NCI-H460 (cell line): ENCODE measurements at places on chromosomes 4 and X.
A peak's percentile ranks its signal among the peaks of the same experiment; 100 is the strongest.

DNA sequence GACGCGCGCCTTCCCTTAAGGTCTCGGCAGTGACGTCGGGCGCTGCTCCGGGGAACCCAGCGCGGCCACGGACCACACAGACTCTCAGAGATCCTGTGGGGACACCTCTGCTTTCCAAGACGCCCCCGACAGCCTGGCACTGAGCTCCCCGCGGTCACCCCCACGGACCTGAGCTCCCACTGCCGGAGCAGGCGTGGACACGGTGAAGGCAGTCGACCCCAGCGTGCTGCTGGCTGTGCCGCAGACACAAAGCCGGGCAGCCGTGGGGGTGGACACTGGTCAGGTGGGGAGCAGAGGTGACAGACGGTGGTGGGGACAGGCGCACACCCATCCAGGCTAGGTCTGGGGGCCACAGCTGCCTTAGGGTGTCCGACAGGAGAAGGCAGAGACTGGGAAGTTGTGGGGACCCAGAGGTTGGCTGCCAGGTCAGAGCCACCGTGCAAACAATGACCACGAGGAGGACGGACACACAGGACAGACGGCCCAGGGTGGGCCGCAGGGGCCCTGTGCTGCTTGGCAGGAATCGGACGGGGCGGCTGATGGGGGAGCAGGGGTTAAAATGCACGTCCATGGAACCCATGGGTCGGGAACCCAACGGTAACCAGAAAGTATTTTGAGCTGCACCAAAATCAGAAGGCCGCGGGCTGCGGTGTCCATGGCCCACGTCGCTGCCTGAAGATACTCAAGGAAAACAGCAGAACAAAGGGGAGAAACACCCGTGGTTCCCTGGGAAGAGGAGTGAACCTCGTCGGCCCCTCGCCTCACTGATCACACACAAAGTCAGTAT lies 16.6 kb upstream of the GTPBP6 start:
- no peak for DNase-seq

GRCh38 chrX:37378404-37378803 lies 29.2 kb downstream of the PRRG1 start:
- no peak for DNase-seq

DNA sequence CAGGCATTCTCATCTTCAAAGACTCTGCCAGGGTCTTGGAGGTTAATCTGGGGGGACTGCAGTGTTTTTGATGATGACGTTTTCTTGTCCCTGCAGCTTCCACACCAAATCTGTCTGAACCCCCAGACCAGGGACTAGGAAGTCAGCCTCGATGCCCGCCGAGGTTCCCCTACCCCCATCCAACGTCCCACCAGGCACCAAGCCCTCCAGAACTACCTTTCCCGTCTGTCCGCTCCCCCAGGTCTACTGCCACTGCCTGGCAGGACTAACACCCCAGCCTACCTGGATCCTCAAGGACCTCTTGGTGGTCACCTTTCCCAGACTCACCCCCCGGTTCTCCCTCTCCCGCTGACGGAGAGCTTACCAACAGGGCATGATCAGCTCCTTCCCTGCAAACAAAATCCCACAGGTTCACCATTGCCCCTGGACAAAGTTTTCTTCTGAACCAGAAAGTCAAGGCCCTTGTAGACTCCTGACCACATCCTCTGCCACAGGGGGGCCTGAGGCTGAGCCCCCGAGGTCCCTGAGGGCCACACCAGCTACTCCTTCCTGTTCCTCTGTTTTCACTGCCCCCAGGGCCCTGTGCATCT lies 40.9 kb downstream of the HMX1 start:
- DNase-seq: no peak

DNA sequence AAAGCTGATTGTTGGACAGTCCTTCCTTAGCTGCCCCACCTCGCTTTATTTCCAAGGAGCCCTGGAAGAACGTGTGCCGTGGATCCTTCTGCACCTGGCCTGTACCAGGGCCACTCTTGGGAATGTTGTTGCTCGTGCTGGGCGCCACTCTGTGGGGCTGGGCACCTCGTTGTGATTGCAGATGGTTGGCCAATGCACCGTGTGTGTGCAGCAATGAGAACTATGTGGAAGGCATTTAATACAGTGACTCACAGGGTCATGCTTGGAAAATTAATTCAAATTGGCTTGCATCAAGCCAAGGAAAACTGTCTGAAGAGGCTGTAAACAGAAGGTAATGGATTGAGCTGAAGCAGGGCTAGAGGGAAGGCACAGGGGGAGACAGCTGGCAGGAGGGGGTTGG lies 37.0 kb upstream of the CD99L2 start:
- DNase-seq: no peak

DNA sequence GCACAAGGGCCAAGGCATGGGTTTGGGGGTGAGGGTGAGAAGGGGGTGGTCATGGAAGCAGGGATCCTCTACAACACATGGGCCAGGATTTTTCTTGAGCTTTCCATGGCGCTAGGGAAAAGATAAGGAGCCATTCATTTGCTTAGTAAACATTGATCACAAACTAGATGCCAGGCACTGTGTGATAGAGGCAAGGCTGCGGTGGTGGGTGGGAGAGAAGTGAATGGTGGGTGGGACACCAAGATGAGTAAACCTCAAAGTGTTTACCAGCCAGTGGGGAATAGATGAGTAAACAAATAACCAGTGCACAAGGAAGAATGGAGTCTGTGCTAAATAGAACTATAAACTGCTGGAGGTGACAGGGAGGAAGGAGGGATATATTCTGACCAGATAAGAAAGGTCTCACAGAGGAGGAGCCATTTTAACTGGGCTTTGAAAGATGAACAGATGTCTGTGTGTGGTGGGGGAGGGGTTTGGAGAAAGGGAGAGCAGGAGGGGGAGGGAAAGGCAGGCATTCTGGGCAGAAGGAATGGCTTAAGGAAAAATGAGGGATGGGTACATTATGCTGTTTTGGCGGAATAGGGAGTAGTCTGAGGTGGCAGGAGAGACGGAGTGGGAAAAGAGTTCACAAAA lies 48.0 kb upstream of the LAS1L start:
- DNase-seq: no peak

DNA sequence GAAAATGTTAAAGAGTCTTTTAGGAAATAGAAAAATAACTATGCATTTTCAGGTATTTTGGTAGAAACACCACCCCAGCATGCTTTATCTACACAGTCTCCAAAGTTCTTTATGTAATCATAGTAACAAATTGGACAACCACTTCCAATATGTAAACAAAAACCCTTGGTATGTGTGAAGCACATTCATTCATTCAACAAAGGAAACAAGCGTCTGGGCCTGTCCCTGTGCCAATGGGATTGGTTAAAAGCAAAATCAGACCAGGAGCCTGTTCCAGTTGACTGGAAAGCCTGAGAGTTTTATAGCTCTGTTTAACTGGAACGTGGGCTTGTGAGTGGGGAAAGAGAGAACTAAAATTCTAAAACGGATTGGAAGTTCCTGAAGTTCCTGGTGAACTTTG lies 41.3 kb upstream of the TENM3 start:
- DNase-seq: no peak

DNA sequence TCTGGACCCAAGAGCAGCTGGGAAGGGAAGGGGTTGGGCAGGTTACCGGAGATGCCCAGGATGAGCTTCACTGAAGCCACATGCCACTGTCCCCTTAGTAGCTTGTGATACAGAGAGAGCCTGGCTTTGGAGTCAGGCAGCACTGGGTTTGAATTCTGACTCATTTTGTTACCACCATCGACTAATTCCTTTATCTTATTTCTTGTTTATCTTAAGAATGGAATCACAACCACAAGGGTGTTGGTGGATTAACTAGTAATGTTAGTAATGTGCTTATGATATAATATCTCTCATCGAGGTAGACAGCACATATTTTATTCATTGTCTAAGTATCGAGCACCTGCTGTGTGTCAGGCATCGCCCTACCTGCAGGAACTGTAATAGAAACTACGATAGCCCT lies 17.7 kb upstream of the STX18 start:
- DNase-seq: no peak

DNA sequence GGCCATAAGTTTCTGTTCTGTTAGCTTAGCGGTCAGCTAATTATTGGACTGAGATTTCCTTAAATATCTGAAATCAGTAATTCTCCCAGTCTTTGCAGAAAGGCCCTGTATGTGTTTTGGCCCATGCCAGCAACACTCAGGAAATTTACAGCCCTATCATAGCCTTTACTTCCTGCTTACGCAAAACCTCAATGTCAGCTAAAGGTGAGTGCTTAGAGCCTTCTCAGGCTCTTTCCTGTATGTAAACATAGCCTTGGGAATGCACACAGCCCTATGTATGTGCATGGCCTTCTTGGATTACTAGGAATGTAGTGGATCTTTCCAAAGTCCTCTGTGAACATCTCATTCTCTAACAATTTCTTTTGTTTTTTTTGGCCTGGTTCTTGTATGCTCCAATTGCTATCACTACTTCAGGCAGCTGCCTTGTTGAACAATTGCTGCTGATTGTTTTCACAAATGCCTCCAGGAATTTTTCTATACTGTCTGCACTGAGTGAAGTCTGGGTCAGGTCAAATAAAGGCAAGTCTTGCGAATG lies 200.0 kb downstream of the PPP1R2C start:
- DNase-seq: no peak

- no peak for DNase-seq
These were observed 7.6 kb upstream of the OGT start for GRCh38 chrX:71525316-71525715.

- no peak for DNase-seq
These were observed 17.8 kb downstream of the PDK3 start for GRCh38 chrX:24482823-24483415.

DNA sequence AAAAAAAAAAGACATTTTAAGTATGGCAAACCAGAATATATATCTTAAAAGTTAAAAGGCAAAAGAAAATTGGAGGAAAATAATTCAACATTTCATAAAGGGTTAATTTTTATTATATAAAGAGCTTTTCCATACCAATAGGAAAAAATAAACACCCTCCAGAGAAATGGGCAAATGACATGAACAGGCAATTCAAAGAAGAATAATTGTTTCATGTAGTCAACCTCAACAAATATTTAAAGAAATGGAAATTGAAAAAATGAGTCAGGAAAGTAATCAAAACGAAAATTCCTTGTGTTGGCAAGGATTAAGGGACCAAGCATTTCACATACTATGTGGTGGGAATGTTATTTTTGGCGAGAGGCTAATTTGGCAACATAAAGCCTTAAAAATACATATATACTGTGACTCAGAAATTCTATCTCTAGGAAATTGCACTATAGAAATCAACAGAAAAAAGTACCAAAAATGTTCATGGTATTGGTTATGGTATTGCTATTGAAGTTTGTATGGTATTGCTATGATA lies 87.6 kb downstream of the HAUS3 start:
- DNase-seq: no peak

GRCh38 chrX:154019633-154020528 lies at the start of gene IRAK1:
TSS of gene IRAK1 (minus strand) at chrX:154019902. CDS start at chrX:154019812, 90 bp downstream.
- peak; percentile 71 for DNase-seq

GRCh38 chr4:8224975-8225625 lies 26.0 kb downstream of the SH3TC1 start:
- no peak for DNase-seq

DNA sequence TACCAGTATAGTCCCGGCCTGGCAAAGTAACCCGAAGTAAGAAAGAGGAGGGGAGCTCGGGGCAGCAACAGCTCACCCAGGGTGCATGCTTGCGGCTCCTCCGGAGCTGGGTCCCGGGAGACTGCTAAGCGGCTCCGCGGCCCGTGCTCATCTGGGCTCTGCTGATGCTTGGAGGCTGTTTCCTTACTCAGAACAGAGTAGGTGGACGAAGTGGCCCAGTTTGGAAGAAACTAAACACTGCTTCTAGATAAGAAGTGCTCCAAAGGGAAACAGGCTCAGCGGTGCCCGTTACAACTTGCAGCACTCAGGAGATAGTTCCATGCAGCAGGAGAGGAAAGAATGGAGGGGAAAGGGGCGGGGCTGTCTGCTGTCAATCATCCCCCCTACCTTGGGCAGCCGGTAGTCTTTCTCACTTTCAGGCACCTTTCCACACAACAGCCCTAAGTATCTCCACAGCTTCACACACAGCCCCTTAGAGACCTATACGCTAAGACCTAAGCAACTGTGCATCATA lies at the start of gene COL4A6:
Gene COL4A6, minus strand, starts transcription at position 313 of the 514 bp plus-strand sequence. Its CDS starts 226 bp downstream, at position 87.
- peak; percentile 68 for DNase-seq
